ENCODE measurements at places on chromosomes 1 and 21.

DNA sequence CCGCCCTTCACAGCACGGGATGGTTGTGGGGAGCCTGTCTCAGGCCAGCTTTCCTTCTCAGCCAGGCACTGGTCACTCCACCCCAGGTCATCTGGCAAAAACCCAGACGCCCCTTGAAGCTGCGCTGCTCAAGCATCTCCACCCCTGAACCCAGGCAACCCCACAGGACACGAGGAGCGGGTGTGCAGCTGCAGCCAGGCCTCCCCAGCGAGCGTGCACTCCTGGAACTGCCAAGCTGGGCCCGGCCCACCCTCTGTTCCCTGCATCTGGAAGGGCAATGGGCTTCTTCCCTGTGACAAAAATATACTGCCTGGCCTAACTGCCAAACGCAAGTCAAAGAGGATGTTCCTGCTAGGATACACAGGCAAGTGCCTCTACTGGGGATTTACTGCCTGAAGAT is 39.7 kb downstream of the SLC66A1 start:
- no peak for DNase-seq

DNA sequence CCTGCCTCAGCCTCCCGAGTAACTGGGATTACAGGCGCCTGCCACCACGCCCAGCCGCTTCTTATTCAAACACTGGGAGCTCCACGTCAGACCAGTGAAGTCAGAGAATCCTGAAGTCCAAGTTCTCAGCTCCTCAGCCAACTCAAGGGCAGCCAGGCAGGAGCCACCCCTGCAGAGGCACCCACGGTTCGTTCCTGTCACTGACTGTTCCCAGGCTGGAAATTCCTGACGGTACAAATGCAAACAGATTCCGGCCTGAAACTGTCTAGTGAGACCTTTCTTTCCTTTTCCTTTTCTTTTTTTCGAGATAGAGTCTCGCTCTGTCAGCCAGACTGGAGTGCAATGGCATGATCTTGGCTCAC is 11.7 kb downstream of the SLC35E2B start:
- DNase-seq = peak; percentile 60

GRCh38 chr1:22415489-22415888 is 36.2 kb upstream of the ZBTB40 start:
- no peak for DNase-seq

GRCh38 chr1:37476460-37477197 is 2.2 kb downstream of the ZC3H12A start:
- peak; percentile 87 for DNase-seq

DNA sequence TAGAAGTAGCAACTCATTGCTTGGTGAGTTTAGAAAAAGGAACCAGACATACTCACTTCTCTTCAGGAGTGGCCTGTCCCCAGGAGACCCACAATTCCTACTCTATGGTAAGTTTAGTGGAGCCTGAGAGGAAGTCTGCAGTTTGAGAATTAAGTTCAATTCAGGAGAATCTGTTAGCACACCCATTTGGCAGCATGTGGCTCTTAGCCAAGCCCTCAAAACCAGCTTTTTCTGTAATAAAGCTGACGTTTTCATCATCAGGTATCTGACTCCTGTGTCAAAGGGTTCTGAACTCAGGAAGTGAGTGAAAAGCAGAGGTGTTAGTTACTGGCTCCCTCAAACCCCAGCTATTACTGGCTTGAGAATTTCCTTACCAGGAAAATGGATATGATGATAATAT is 20.4 kb upstream of the RGS16 start:
- DNase-seq = no peak

- DNase-seq = no peak
Observed at GRCh38 chr1:92701147-92701546, 83.8 kb downstream of the EVI5 start.

GRCh38 chr1:215637041-215637573 is 70.0 kb downstream of the KCTD3 start:
- DNase-seq = peak; percentile 71

- no peak for DNase-seq
Observed at GRCh38 chr21:44778094-44778493, 23.5 kb downstream of the UBE2G2 start.

DNA sequence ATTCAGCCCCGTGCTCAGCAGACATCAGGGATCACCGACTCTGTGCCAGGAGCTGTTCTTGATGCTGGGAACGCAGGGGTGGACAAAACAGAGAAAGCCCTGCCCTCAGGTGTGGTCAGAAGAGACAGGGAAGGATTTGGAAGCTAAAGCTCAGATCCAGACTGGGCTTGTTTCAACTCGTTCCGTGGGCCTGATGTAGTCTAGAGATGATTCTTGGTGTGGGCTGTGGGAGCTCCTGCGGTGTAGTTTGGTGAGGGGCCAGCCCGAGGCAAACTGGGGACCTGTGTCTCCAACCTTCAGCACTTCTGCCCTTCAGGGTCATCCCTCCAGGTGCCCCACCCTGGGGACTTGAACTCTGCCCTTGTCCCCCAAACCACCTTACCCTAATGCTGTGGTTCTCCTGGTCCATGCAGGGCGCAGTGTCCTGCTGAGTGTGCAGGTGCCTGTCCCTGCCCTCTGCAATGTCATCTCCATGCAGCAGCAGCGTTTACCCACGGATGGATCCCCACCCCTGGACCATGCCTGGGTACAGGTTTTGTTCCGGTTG is 17.3 kb upstream of the ABCG1 start:
- DNase-seq = no peak

DNA sequence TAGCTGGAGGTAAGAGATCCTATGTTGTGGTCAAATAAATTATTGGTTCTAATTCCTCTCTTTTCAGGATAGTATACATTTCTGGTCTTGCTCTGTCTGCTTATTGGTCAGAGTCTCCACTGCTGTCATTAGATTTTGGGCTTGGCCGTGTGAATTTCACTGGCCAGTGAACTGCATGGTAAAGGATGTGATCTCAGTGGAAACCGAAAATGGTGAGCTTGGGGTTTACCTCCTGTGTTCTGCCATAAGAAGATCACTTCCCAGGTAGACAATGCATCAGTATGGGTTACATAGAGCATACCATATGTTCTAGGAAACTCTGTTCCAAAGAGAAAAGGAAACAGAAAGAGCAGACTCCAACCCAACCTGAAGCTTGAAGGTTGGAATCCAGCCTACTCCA is 1123.3 kb upstream of the B3GALT2 start:
- no peak for DNase-seq

GRCh38 chr1:199619223-199619622 is 408.3 kb upstream of the NR5A2 start:
- DNase-seq = no peak

DNA sequence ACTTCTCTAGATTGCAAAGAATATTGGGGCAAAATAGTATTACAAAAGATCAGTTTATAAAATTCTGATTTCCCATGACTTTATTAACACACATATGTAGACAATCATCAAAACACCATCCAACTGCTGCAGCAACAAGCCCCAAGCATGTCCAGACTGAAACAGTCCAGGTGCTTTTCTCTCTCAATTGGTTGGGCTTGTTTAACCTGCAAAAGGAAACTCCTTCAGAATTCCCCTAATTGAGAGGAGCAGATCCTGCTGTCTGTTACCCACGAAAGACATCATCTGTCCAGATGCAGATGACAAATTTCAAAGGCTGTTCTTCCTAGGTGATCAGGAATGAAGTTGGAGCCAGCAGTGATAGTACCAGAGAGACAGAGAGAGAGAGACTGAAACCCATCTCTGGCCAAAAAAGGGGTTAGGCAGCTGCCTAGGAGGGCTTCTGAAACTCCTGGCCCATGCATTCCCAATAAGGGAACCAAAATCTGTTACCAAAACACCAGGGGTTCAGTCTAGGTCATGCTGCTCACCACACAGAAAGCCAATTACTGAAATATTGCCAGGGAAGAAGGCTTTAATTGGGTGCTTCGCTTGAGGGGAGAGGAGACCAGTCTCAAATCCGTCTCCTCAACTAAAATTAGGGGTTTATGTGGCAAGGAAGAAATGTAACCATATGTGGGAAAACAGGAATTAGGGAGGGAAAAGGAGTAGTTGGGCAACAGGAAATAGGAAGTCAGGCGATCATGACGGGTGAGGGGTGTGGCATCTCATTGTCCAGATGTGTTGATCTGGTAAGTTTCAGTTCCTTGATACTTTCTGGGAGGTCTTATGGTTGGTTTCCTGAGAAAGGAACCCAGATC is 34.7 kb upstream of the RGL1 start:
- DNase-seq = no peak

DNA sequence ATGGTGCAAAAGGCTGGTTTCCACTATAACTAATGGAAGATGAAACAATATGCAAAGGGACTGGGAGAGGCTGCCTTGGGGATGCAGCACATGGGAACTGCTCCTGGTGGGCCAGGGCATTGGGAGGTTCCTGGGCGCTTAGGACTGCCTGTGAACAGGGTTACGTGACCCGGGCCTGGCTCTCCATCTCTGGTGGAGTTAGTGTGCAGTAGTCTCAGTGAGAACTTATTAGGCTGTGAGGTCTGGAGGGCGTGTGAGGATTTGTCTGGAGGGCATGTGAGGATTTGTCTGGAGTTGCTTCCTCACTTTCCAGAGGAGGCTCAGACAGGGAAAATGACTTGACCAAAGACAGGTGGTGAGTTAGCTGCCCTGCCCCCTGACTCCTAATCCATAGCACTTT is 1.5 kb upstream of the ETV3L start:
- peak; percentile 31 for DNase-seq

GRCh38 chr1:235702412-235702811 is 52.8 kb upstream of the GNG4 start:
- no peak for DNase-seq

DNA sequence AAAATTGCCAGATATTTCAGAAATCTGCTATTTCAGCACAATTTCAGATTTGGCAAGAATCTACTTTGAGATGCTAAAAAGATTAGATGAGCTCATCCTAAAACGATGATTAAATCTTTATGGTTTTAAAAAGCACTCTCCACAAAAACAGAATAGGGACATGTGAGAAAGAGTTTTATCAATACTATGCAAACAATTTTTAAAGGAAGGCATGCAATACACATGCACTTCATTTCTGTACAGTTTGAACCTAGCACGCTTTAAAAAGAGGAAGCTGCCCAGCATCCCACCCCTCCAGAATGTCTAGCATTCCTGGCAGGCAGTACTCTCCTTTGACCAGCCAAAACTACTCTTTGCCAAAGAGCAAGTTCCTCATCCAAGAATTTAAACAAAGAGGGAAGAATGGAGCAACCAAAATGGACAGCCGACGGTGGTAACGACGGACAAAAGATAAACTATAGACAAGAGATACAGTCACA is 1.3 kb downstream of the ARHGAP29 start:
- DNase-seq = no peak

DNA sequence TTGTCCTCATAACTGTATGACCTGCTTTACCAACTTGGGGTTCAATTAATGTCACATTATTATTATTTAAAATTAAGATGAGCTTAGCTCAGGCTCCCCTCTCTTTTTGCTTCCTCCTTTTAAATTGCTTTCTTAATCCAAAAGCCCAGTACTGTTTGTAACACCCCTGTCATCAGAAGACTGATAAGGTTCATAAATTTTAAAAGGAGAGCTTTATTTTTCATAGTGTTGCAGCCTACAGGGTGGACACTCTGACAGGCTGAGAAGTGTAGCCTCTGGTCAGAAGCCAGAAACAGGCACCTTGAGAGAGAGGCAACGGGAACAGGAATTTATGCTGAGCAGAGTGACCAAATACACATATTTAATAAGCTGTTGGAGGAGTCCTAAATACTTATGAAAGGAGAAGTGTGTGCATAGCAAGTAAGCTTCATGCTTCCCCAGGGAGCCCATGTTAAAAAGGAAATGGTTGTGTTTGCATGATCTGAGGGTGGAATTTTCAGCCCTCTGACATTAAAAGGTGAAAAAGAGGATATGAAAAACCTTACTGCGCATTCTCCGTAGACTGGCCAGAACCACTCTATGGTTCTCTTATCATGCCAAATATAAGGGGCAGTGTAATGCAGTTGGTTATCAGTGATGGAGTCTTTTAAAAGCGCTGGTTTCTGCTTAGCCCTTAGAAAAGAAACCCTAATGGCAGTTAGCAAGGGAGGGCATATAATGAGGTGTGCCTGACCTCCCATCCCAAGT is 30.5 kb upstream of the FGGY start:
- no peak for DNase-seq

DNA sequence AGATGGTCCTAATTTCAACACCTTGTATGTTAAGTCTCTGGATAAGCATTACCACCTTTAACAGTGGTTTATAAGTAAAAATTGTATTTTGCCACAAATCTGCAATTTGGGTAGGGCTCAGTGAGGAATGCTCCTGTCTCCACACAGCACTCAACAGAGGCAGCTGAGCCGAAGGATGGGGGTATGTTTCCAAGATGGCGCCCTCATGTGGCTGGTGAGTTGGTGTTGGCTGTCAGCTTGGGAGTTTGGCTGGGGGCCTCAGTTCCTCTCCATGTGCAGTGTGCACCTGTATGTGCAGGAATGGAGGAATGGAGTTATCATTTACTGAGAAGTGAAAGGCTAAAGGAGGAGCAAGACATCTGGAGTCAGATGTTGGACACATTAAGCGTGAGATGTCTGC is 136.8 kb downstream of the GABPA start:
- no peak for DNase-seq

DNA sequence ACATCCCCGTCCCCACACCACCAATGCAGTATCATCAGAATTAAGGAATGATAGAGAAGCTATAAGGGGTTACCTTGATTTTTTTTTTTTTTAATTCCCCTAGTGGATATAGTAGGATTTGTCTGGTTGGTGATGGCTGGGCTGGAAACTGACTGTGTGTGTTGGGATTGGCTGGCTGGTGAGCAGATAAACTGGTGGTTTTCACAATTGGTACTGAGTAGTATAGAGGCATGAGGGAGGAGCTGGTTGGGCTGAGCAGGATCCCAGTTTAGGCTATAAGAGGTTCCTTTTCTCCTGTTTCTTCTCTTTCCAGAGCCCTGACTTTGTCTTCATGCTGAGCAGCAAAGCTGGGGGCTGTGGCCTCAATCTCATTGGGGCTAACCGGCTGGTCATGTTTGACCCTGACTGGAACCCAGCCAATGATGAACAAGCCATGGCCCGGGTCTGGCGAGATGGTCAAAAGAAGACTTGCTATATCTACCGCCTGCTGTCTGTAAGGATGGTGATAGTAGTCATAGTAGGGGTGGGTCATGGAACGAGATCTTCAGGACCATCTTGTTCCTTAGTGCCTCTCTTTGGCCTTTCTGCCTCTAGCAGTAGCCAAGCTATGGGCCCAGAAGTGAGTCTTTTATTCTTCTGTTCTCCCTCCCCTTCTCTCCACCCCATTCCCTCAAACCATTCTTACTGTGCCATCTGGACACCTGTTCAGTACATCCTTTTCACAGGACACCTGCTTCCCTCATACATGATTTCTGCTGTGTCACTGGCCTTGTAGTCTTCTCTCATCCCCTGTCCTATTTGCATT is 26.9 kb downstream of the RAD54L start:
- no peak for DNase-seq

DNA sequence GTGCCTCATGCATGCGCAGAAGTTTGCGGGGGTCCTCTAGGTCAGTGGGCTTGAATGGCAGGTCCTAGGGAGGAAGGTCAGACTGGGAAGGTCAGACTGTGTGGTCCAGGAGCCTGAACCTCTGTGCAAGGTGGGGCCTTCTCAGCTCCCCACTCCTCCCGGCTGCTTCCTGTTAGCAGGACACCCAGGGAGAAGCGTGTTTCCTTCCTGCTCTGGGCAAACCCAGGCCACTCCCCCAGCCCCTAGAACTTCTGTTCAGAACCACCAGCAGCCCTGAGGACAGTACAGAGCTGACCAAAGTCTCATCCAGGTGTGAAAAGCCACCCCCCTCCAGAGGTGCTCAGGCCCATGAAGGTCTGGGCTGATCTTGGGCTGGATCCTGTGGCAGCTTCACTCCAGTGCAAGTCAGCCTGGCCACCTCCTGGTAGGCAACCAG is 29.9 kb downstream of the NAV1 start:
- no peak for DNase-seq
